ENCODE measurements at places on chromosomes 13 and 19.
A peak's percentile ranks its signal among the peaks of the same experiment; 100 is the strongest.

DNA sequence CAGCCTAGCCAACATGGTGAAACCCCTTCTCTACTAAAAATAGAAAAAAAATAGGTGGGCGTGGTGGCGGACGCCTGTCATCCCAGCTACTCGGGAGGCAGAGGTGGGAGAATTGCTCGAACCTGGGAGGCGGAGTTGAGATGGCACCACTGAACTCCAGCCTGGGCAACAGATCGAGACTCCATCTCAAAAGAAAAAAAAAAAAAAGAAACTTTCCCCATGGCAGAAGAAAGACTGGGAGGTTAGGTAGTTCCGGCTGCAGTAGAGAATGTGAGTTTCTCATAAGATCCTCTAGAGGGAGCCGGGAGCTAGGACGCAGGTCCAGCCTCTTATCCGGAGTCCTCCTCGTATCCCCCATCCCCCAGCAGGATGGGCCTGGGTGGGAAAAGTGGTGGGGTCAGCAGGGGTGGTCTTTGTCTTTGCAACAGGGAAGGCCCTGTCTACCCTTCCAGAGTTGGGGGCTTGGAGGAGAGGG is 13.2 kb upstream of the CREB3L3 start:
- DNase-seq = peak; percentile 84

GRCh38 chr19:31370216-31370615 is 21.0 kb upstream of the TSHZ3 start:
- no peak for DNase-seq

DNA sequence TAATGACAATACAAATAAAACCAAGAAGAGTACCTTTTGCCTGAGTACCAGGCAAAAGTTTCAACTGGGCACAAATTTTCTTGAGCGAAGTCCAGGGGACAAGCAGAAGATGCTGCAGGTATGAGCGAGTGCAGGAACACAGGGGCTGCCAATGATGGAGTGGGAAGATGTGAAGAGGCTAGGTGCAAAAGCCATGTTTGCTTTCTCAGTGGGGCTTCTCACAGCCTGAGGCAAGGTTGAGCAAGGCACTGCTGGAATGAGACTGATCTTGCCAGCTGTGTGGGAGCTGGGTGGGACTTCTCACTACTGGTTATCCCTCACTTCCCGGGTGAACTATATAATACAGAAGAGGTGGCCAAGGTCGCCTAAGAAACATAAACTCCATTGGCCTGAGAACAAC is 1200.7 kb downstream of the SLITRK1 start:
- DNase-seq = peak; percentile 85

DNA sequence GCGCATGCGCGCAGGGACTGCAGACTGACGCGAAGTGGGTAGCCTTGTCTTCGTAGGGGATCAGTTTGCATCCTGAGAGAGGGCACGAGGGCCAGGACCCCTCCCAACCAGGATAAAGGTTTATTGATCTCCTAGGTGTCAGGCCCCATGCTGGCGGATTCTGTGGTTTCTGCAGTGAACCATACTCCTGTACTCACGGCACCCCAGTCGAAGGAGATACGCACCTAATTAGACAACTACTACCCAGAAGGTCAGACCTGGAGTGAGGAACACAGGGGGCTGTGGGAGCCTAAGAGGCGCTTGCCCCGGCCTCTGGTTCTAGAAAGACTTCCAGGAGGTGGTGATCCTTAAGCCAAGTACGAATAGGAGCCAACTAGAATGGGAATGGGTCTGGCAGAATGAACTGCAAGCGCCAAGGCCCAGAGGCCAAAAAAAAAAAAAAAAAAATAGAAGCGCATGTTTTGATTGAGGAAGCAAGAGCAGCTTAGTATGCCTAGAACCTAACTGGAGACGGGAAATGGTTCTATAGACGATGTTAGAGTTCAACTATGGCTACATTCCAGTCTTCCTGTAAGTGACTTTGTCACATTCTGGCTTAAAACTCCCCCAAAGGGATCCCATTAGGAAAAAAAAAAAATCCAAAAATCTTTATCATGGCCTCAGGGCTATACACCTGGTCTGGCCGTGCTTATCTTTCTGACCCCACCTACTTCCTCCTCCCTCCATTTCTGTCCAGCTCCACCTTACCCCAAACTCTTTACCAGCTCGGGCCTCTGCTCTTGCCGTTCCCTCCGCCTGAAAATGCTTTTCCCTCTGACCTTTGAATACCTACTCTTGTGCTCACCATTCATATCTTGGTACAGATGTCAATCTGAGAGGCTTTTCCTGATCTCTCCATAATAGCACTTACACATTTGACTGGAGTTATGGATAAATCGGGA is 902 bp upstream of the ZNF428 start:
- DNase-seq = no peak

- no peak for DNase-seq
Observed at GRCh38 chr19:10011974-10012373, 1.3 kb upstream of the RDH8 start.
